ENCODE measurements at places on chromosomes 6 and 20. TPM values are rescaled to one million over a fixed set of nuclear protein-coding genes. Genes with fewer than 3 reads are reported as not detected.
A peak's percentile ranks its signal among the peaks of the same experiment; 100 is the strongest.

GRCh38 chr6:130132286-130132701 is 90.5 kb downstream of the SAMD3 start:
- DNase-seq: peak; percentile 7

DNA sequence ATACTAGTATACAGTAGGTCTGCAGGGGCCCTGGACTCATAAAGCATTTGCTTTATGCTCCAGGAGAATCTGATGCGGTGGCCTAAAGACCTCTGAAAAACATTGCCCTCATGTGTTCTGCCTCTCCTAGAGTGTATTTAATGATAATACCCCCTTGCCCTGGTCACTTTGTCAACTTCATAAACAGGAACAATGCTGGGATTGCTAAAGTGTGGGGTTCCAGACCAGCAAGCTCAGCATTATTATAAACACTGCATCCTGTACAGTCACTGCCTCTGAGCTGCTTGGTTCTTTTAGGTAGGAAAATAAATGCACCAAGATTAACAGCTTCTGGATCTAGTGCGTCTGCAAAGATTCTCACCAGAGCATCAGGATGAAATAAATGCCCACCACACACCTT is 12.2 kb downstream of the TREM1 start:
- no peak for DNase-seq

HTR1B gene
- total RNA-seq: not detected

MDC1 gene
- 46.5 TPM for total RNA-seq

Measured in T-helper 17 cell (primary cell).